ENCODE measurements at places on chromosomes 1 and 21.

DNA sequence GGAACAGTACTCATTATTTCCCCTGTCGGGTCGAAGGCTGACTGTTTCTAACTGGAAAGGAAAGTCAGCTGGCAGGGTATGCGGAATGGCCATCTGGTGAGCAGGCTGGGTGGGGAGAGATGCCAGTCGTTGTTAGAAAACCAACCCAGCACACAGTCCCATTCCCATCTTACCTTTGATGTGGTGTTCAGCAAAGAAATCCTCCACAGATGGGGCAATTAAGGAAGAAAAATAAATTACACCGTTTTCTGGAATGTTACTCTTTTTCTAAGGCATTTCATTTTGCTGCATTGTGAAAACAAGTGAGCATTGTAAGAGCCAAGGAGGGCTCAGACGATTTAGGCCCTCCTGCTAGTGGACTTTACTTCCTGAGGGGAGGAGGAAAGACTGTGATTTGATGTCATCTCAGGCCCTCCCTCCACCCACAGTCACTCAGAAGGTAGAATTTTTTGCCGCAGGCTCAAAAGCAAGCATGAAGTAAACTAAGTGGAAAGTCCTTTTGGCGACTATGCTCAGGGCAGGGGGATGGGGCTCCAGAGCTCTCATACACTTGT, at the start of gene SLC16A4:
SLC16A4 (minus strand) TSS at position 335 of the 554 bp plus-strand sequence. CDS start 1,703 bp downstream, outside the sequence.
- no peak for DNase-seq

DNA sequence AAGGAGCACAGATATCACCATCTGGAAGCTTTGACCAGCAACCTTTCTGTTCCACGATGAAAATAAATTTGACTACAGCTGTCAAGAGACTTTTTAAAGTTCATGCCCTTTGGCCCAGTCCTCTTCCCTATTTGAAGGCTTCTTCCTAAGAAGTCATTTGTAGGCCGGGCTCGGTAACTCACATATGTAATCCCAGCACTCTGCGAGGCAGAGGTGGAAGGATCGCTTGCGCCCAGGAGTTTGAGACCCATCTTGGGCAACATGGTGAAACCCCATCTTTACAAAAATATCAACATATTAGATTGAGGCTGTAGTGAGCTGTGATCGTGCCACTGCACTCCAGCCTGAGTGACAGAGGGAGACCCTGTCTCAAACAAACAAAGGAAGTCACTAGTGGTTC, 58.3 kb upstream of the IFFO2 start:
- no peak for DNase-seq

GRCh38 chr1:77089756-77090155, 129.5 kb downstream of the PIGK start:
- DNase-seq = no peak

DNA sequence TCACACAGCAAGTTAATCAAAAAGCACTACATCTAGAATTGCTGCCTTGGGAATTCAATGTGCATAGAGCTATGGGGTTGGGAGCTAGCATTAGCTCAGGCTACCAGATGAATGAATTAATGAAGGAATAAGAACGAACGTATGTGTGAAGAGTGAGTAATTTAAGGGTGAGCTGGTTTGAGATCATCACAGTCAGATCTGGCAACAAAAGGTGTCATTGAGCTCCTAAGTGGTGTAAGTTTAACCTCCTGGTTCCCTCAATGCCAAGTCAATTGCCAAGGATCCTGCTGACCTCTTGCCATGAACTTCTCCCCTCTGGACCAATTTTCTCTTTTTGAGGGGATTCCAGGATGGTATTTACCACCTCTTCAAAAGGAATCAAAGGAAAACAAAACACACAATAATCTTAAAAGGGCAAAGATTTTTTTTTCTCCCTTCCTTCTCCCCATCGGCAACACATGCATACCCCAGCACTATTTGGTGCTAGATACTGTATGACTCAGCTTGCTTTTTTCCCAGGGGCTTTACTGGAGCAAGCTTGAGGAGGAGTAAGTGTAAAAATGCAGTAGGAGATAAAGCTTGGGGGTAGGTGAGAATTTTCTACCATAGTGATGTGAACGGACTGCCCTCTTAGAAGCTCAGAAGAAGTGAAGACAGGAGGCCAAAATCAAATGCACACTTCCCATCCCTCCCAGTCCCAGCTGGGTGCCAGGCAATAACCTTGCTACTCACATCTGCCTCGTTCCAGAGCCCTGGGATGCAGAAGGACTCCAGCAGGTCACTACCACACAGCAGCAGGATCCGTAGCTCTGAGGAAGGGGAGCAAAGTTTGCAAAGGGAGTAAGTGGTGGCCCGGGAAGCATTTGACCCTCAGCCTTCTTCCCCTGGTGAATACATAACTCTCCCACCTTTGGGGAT, 92.0 kb downstream of the LAMC2 start:
- DNase-seq = no peak

- no peak for DNase-seq
These were observed 69.3 kb downstream of the MAN1A2 start for GRCh38 chr1:117436513-117436912.

DNA sequence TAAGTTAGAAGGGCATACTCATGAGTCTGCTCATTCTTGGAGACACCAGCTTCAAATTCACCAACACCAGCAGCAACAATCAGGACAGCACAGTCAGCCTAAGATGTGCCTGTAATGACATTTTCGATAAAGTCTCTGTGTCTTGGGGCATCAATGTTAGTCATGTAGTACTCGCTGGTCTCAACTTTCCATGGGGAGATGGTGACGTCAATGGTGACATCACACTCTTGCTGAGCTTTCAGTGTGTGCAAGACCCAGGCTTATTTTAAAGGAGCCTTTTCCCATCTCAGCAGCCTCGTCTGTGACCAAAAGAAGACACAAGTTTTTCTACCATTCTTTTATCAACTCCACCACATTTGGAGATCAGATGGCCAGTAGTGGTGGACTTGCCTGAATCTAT, 75.5 kb downstream of the SERINC2 start:
- no peak for DNase-seq

GRCh38 chr1:230459465-230459864, 33.3 kb upstream of the PGBD5 start:
- DNase-seq = no peak

DNA sequence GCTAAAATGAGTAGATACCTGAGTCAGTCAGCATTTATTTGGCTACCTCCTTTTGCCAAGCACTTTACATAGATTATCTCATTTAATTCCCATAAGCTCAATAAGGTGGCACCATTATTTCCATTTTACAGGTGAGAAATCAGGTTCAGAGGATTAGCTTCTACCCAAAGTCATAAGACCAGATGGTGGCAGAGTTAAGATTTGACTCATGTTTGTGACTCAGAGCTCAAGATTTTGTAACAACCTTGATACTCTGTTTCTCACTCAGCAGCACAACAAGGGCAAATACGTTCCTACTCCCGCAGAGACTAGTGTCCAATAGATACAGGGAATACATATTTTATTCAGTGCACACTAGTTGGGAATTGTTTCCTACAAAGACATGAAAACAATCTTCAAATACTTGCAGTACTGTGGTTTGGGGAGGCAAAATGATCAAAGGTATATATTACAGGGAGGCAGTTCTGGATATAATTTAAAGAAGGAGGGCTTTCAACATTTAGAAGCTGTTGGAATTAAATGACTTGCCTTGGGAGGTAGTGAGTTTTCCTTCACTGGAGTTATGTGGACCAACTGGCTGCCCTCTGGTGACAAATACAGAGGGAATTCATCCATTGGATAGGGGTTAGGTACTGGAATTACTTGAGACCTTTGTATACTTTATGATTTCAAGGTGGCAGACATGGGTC, 3.6 kb downstream of the LEPR start:
- no peak for DNase-seq

DNA sequence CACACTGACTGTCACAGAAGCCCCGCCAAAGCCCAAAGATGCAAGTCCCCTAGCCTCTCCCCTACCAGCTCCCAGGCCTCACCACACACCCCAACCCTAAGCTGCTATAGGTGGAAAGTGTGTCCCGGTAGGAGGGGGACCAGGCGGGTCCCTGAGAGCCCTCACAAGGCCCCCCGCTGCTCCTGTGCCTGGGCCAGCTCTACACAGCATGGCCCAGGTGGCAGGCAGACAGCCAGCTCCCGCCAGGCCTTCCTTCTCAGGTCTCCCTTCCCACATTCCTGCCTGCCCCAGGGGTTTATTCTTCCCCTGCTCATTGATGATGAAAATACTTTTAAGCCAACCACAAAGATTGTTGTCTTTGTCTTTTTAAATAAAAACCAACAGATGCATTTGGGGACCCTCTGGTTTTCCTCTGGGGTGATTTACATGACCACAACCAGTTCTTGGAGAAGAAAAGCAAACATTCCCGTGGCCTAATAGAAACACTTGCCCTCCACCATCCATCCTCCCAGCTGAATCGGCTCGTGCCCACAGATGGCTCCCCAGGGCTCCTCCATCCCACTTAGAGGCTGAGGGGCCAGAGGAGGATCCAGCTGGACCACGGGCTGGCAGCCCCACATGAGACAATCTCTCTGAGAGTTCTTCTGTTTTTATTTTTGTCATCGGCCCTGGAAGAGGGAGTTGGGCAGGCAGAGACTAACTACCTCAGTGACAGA, 93.1 kb downstream of the DMRTB1 start:
- no peak for DNase-seq

DNA sequence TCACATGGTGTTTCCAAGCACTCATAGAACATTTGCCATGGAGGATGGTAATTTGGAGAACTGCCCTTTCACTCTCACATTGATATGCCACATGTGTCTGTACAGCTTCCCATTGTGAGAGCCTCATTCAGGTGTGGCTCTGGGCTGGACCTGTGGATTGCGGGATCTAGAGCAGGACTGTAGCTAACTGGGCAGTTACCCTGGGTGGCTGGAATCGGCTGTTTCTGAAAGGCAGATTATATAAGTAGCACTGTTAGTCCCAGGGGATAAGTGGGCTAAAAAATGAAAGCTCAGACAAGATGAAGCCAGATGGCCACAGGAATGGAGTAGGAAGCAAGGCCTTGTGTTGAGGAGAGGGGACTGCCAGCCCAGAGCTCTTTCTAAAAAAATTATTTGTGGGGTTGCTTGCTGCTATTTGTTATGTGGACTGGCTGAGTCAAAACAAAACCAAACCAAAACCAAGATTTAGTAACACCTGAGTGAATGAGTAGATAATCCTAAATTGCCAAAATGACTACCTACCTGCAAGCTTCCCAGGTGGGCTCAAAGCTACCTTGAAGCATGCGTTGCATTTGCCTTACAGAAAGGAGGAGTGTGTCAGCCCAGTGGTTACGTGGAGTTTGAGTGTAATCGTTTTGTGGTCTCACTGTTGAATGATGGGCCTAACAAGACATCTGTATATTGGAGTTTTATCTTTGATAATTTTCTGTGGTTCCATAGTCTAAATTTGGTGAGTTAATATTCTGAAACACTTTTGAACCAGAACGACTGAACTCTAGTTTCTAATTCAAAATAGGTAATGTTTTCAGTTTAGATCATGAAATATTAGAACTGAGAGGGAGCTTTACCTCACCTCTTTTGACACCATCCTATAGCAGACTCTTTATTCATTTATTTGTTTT, 58.0 kb downstream of the SDCCAG8 start:
- DNase-seq = no peak

- DNase-seq = no peak
These were observed 49.6 kb upstream of the LRP8 start for GRCh38 chr1:53377438-53377841.

DNA sequence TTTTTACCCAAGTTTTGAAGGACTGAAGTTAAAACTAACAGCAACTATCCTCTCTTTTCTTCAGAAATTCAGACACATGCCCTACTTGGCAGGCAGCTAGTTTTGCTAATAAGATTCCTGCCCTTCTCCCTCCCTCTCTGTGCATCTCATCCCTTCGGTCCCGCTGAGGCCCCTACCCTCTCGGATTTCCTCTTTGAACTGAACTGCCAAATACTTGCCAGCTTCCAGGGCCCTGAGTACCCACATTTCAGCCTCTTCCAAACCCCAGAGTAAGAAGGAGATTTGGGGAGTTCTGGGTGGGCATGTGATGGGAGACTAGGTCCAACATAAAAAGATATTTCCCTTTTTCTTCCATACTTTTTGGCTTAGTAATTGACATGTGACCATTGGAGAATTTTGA, 116.5 kb upstream of the JUN start:
- DNase-seq = no peak

DNA sequence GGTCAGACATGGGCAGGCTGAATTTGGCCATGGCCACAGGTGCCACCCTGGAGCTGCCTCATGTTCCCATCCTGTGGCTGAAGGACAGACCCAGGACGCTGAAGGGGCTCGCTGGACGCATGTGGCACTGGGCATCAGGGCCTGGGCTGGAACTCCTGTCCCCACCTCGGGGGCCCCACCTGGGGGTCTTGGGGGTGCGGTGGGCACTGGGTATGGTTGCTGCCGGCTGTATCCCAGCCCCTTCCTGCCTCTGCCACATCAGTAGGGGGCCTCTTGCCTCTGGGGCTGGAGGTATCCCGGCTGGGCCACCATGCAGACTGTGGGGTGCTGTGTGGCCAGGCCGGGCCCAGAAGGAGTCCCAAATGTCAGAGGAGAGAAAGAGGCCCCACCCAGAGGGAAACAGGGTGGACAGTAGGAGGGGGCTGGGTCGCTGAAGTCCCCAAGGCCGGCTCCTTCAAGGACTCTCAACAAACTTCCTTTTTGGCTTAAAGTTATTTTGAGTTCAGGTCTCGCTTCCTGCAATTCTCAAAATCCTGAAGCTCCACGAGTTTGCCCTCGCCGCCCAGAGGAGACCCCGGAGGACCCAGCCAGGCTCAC, 78.7 kb downstream of the SIK1 start:
- DNase-seq = no peak

DNA sequence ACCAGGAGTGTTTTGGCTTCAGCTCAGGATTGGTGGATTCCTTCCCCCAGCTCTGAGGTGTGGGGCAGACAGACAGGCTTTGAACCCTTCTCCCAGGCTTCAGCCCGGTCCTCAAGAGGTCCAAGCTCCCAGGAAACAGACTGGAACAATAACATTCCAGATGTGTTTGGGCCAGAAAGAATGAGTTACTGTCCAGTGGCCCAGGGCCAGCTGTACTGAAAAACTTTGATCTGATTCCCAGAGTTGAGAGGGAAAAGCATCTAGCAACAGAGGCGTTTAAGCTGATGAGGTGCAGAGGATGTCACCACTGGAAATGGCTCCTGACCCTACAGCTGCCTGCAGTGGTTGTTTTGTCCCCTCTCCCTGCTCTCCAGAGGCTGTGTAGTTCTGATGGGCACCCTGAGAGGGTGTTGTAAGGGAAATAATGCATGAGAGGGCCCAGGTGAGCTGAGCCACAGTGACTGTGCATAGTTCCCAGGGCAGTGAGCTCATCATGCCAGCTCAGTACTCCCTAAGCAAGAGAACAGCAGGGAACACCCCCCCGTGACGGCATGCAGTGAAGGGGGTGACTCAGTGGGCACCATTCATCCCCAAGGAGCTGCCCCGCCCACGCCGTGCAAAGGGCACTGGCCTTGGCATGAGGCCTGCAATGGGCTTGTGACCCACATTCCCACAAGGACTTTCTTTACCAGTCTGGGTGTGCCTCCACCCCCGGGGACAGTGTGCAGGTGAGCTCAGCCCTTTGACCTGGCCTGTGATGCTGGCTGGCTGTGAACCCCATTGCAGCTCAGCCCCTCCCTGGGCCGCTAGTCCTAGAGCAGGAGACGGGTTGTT, 13.8 kb upstream of the SFN start:
- DNase-seq = no peak

DNA sequence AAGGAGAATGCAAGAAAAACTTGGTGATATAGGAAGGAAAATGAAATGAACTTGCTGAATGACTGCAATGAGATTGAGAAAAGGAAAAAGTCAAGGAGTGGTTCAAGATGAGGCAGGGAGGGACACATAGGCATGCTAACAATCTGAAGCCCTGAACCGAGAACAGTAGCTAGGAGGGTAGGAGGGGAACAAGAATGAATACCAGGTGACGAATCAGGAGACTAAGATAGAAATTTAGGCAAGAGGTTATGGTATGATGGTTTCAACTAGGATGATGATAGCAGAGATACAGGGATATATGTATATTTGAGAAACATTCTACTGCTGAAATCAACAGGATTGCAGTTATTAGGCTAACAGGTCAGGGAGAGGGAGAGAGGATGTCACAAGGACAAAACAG, 44.1 kb downstream of the SMYD3 start:
- no peak for DNase-seq
